ENCODE measurements at places on chromosomes 2 and 18. TPM values are rescaled to one million over a fixed set of nuclear protein-coding genes. Genes with fewer than 3 reads are reported as not detected.
A peak's percentile ranks its signal among the peaks of the same experiment; 100 is the strongest.

DNA sequence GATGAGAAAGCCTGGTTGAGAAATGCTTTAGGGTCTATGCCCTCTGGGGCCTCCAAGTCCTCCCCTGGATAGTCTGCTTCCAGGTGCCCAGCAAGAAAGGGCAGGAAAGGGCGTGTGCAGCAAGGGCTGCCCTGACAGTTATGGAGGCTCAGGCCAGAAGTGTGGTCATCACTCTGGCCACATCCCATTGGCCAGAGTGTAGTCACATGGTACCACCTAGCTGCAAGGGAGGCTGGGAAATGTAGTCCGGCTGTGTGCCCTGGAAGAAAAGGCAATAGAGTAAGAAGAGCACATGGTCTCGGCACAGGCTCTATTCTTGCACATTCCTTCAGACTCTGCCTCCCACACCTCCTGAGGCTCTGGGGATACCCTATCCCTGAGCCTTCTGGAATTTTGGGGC is 35.7 kb downstream of the ODC1 start:
- H3K36me3 ChIP-seq = peaks cover 36% of the 10 kb centered on the region
- H3K27ac ChIP-seq = no peak overlapping the region
- DNase-seq = no peak
- peaks cover 32% of the 10 kb centered on the region for H3K4me1 ChIP-seq
- no peaks in the 10 kb centered on the region for H3K27me3 ChIP-seq

GRCh38 chr2:27021253-27022049 is 11.3 kb upstream of the TMEM214 start:
- no peak overlapping the region for H3K27ac ChIP-seq
- no peak overlapping the region for H3K4me3 ChIP-seq
- DNase-seq = no peak
- H3K36me3 ChIP-seq = peaks cover 3% of the 10 kb centered on the region
- no peaks in the 10 kb centered on the region for H3K27me3 ChIP-seq

- no peak for DNase-seq
- H3K4me1 ChIP-seq = no peaks in the 10 kb centered on the region
- no peaks in the 10 kb centered on the region for H3K36me3 ChIP-seq
- peaks cover 5% of the 10 kb centered on the region for H3K27me3 ChIP-seq
- H3K27ac ChIP-seq = no peak overlapping the region
- H3K4me3 ChIP-seq = no peak overlapping the region
Measured at GRCh38 chr2:119196301-119197125, 27.1 kb upstream of the STEAP3 start.

- no peaks in the 10 kb centered on the region for H3K36me3 ChIP-seq
- no peak for DNase-seq
Measured at GRCh38 chr2:196439760-196440159, 199.8 kb upstream of the CCDC150 start.

GRCh38 chr2:3236300-3237045 is 141.1 kb downstream of the EIPR1 start:
- H3K36me3 ChIP-seq = peaks cover 7% of the 10 kb centered on the region
- no peak overlapping the region for H3K4me3 ChIP-seq
- peaks cover 27% of the 10 kb centered on the region for H3K4me1 ChIP-seq
- no peak overlapping the region for H3K27ac ChIP-seq

DNA sequence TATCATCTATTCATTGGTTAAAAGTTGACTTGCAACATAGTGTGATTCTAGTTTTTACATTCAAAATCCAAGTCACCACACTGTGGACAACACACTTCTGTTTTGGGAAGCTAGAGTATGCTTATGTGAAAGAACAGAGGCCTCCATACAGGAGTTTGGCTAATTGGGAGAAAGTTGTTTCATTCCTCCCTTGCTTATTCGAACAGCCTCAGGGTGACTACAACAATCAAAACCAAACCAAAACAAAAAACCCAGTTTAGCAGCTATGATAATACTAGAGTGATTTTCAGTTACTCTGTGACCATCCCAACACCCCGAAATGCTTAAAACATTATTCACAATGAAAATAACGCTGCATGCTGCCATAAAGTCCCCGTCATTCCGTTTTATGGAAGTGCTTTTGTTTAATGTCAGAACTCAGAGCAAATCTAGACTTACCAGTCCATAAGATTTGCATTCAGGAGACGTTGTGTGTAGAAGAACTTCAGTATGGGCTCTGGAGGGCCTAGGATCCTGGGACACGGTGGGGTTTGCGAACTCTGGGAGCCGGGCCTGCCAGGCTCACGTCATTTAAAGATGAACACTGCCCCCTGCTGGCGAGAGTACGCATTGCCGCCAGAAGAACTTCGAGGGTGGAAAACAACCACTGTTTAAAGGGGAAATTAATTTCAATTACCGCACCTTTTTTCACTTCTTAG is 111.4 kb downstream of the FTCDNL1 start:
- H3K36me3 ChIP-seq = no peaks in the 10 kb centered on the region
- peak; percentile 33 for DNase-seq
- H3K27ac ChIP-seq = no peak overlapping the region
- no peaks in the 10 kb centered on the region for H3K27me3 ChIP-seq

- H3K4me3 ChIP-seq = no peak overlapping the region
- no peaks in the 10 kb centered on the region for H3K27me3 ChIP-seq
- DNase-seq = no peak
- H3K4me1 ChIP-seq = no peaks in the 10 kb centered on the region
- no peak overlapping the region for H3K27ac ChIP-seq
Measured at GRCh38 chr18:34742891-34743341, 32.8 kb downstream of the DTNA start.

DNA sequence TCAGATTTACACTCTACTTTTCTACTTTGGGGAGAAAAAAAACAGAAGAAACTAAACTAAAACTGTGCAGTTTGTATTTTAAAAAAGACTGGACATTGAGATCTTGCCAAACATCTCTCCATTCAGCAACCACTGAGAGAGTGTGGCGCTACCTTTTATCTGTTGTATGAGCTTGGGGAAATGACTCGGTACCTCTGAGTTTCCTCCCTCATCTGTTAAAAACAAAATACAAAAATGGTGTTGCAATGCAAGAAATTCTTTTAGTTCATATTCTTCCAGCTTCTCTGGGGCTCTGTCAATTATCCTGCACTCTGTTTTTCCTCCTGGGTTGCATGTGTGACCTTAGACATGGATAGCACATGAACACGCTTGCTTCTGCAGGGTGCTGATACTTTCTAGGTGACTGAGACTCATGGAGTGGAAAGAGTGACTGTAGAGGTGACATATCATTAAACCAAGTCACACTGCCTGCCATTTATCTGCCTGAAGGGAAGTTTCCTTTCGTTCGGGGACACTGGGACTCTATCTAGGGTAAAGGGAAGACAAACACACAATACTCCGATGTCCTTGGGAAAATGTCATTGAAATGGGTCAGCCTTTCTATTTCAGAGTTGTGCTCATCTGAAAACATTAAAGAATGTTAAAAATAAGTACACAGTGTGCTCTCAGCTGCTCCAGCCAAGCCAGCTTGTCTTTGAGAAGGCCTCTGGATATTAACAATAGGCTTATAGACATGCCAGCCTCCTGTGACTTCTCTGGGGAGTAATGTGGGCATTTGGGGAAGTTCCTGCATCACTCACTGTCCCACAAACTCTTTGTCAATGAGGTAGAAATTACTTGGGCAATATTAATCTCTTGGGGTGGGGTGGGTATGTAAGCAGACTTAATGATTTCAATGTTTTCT is 91.4 kb downstream of the TRIB2 start:
- H3K4me1 ChIP-seq = no peaks in the 10 kb centered on the region
- H3K27ac ChIP-seq = no peak overlapping the region
- H3K36me3 ChIP-seq = no peaks in the 10 kb centered on the region
- H3K27me3 ChIP-seq = no peaks in the 10 kb centered on the region
- no peak for DNase-seq
- no peak overlapping the region for H3K4me3 ChIP-seq

DNA sequence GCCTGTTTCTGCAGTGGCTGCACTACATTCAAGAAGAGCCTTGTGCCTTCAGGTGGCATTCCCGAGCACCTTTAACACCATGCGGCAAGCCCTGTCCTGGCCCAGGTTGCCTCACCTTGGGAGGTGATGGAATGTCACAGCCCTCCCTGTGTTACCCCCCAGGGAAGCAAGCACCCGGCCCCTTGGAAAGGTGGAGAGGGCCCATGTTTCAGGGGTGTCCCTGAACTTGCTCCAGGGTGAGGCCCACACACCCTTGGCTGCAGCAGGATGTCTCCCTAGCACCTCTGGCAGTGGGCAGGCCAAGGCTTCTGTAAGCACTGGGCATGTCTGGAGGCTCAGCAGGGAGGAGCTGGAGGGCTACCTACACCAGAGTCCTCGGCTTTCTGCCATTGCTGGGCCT is 29.3 kb upstream of the ACAA2 start:
- no peak overlapping the region for H3K27ac ChIP-seq
- H3K4me1 ChIP-seq = no peaks in the 10 kb centered on the region
- no peak for DNase-seq
- H3K4me3 ChIP-seq = no peak overlapping the region
- no peaks in the 10 kb centered on the region for H3K27me3 ChIP-seq
- no peaks in the 10 kb centered on the region for H3K36me3 ChIP-seq

The FBXO48 gene
- total RNA-seq = 0.50 TPM

The CDH7 gene
- not detected for total RNA-seq

The ZNF24 gene
- total RNA-seq = 65.9 TPM

The ID2 gene
- 242 TPM for total RNA-seq

The ARMC9 gene
- total RNA-seq = 0.16 TPM
